ENCODE measurements at places on chromosomes 7 and 10. TPM values are rescaled to one million over a fixed set of nuclear protein-coding genes. Genes with fewer than 3 reads are reported as not detected.

DNA sequence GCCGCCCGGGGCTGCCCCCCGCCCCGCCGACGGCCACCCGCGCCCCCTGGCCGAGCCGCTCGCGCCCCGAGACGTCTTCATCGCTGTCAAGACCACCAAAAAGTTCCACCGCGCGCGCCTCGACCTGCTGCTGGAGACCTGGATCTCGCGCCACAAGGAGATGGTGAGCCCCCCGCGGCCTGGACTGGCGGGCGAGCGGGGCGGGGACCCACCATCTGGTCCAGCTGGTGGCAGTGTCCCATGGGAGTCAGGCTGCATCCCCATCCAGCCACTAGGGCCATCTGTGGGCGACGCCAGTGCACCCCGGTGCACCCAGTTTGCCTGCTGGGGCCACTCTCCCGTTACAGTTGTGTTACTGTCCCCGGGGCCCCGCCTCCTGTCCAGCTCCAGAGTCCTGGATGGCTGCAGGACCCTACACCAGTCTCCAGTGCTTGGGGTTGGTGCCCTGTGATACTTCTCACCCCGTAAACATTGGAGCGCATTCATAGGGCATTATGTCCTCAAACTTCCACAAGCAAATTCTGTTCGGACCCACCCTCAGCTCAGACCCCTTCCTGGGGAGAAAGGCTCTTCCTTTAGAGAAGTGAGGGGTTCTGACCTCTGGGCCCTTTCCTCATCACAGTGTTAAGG is 672 bp downstream of the LFNG start:
- peak; percentile 75 for DNase-seq

DNA sequence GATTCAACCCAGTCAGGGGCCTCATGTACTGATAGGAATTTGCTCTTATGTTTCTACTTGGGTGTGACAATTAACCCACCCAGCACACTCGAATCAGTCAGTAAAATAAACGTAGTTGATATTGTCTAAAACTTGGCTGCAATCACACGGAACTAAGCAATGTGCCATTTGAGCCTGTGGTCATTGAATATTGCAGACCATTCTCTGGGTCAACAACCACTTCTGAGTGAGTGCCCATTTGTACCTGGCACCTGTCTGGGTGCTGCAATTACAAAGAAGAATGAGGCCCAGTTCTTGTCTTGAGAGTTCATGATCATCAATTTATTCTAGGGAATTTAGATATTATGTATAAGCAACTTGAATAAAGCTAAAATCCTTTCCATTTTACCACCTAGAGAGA is 29.8 kb downstream of the NPY start:
- no peak for DNase-seq

- DNase-seq = no peak
Observed at GRCh38 chr7:151895631-151896031, 18.7 kb upstream of the PRKAG2 start.

DNA sequence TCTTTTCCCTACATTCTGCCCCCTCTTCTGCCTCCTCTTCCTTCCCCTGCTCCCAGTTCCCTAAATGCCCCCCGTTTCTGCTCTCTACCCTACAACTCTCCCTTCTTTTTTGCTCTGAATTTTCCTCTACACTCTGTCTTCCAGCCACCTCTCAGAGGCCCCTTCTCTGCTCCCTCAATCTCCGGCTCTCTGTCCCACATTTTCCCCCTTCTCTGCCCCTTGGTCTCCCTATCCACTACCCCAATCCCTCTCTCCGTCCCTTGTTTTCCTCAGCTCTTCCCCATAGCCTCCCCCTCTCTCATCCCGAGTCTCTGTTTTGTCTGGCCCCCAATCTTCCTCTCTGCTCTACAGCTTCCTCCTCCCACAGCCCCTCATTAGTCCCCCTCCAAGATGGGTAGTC is 3.3 kb downstream of the ALOX5 start:
- DNase-seq = no peak

COL13A1 gene
- total RNA-seq = 2.3 TPM

DNA sequence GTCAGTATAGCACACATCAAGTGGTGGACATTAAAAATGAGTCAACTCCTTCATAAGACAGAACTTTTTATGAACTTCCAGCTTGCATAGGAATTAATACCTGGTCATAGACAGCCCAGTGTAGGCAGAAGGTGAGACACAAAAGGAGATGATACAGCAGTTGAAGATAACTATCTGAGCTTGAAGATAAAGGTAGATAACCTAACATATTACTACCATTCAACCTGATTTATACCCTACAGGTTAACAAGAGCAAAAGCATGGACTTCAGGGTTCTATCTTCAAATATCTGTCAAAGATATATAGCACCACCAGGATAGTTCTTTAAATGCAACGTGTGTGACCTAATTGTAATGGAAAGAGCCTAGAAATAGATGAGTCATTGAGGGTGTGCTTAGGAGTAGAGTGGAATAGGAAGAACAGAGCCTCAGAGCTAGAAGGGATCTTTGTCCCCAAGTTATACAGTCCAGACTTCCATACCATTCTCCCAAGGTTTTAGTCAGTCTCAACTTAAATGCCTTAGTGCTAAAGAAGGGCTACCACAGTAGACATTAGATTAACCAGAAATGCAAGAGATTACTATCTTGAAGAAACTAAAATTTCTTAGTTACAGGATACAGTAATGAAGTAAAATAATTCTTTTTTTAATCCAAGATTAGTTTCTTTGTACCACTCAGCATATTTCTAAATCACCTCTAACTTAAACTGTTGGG is 9.2 kb downstream of the ZNF800 start:
- DNase-seq = no peak

DNA sequence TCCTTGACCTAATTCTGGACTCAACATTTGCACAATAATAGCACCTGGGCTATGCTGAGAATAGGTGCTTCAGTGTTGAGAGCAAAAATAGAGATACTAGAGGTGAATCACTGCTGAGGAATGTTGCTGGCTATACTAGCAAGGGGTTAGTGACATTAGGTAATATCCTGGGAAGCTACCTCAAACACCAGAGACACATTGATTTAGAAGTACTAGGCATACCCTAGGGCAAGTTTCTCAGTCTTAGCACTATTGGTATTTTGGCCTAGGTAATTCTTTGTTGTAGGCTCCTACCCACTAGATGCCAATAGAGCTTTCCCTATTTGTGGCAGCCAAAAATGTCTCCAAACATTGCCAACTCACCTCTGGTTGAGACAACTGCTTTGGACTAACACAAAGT is 484.0 kb upstream of the MBL2 start:
- no peak for DNase-seq

GRCh38 chr7:39540320-39540719 is 25.9 kb upstream of the YAE1 start:
- no peak for DNase-seq

MEOX2 gene
- 1.3 TPM for total RNA-seq

- DNase-seq = no peak
Observed at GRCh38 chr10:102683736-102684135, 30.5 kb downstream of the ARL3 start.

- DNase-seq = no peak
Observed at GRCh38 chr7:18201350-18201749, 173.7 kb upstream of the PRPS1L1 start.

ITGB8 gene
- total RNA-seq = 10.8 TPM

FASTK gene
- 98.5 TPM for total RNA-seq

GRCh38 chr10:9009505-9009904 is 955.0 kb downstream of the GATA3 start:
- DNase-seq = no peak

DNA sequence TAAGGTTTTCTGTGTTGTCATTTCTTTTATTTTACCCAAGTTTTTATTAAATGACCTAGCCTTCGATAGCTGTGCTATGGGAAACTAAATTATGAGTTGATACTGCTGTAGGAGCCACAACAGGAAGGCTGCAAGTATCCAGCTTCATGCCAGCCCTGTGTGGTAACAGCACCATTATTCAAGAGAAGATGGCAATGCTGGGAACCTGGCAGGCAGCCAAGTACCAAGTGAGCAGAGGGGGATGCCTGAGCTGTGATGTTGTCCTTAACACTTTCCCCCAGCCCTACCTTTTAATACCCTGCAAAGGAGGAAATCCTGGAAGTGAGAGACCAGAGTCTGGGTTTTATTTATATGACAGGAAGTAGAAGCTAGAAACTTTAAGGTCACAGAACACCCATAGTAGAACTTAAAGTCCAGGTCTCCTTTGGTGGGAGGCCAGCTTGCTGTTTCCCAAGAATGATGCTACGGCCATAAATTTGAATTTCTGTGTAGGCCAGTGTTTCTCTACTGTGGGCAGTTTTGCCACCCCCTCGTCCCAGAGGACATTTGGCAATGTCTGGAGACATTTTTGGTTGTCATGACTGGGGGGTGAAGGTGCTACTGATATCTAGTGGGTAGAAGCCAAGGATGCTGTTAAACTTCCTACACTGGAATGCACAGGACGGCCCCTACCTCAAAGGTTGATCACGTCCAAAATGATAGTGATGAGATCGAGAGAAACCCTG is 9.2 kb upstream of the ATXN7L1 start:
- DNase-seq = no peak

- no peak for DNase-seq
Observed at GRCh38 chr10:43965033-43965917, 316.6 kb upstream of the ZNF32 start.

- no peak for DNase-seq
Observed at GRCh38 chr7:63047061-63047460, 951.6 kb upstream of the ZNF722 start.

- no peak for DNase-seq
Observed at GRCh38 chr7:81791568-81792518, 22.0 kb upstream of the HGF start.

DNA sequence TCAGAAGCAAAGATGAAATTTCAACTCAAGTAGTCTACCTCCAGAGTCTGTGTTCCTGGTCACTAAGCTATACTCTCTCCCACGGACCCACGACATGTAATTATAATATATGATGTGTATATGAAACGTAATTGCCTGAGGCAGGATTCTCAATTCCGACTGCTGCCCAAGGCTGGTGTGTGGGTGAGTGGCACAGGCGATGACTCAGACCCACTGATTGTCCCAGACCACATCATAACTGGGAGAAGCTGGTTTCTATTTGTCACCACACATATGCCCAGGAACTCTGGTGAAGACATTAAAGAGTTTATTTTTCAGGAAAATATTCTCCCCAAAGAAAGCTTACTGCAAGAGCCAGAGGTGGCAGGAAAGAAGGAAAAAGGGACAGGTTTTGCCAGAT is 219.3 kb downstream of the JAZF1 start:
- DNase-seq = no peak

DNA sequence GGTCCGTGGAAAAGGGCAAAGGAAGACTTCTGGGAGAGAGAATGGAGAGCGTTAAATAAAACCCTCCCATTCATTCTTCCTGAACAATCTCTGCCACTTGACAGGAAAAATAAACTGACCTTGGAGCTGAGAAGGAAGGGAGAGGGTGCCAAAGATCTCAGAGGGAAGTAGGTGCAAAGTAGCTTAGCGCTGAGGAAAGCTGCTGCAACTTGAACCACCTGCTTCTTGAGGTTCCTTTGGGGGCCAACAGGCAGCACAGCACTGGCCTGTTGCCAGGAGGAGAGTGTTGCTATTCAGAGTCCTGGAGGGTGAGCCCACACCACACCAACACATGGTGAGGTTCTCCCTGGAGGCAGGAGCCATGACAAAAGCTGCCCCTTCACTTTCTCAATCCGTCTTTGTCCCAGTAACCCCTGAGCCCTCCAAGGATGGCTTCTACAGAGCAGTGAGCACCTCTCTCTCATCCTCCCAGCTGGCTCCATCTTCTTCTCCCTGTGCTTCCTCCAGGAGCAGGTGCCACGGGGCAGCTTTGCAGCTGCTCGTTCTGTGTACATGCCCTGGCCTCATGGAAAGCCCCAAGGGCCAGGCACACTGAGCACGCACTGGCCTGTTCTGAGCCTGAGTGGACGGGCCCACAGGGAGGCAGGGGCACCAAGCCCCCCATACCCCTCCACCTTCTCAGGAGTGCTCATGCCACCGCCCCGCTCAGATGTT is 101.3 kb downstream of the STRA8 start:
- DNase-seq = no peak

- DNase-seq = no peak
Observed at GRCh38 chr10:48184224-48184623, 90.3 kb downstream of the FRMPD2 start.

GRCh38 chr10:90171014-90171722 is 469.8 kb downstream of the KIF20B start:
- no peak for DNase-seq

GRCh38 chr10:2701802-2702201 is 365.5 kb upstream of the PFKP start:
- DNase-seq = no peak

GRCh38 chr7:98178762-98179490 is 32.3 kb upstream of the BHLHA15 start:
- no peak for DNase-seq

EFCAB10 gene
- not detected for total RNA-seq

DNA sequence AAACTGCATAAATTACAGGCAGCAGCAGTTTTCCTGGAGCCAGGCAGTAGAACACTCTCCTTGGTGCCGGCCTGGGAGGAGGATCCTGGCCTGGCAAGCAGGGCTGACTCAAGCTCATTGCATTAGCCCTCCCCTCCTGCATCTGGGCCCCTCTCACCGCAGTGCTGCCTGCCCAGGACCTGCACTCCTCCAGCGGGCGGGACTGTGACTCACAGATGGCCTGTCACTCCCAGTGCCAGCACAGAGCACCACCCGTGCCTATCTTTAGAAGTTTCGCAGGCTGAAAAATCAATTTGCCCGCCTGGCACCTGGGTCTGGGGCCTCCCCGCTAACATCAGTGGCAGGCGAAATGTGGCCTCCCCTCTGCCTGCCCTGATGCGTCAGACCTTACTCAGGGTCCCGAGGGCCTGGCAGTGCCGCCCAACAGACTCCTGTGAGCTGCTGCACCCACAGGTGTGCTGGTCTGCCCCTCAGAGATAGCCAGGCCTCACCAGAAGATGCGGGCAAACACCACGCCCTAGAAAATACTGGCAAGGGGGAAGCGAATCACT is 123.8 kb downstream of the KCNMA1 start:
- peak; percentile 29 for DNase-seq

DNA sequence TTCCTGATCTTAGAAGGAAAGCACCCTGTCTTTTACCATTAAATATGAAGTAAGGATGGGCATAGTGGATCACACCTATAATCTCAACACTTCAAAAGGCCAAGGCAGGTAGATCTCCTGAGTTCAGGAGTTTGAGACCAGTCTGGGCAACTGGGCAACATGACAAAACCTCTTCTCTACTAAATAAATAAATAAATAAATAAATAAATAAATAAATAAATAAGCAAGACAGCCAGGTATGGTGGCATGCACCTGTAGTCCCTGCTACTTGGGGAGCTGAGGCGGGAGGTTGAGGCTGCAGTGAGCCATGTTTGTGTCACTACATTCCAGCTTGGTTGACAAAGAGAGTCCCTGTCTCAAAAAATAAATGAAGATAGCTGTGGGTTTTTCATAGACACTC is 313.1 kb downstream of the RPS24 start:
- no peak for DNase-seq

Measured in mucosa of descending colon (tissue), 3 donors.